ENCODE measurements at places on chromosomes 13 and 19.

- DNase-seq: no peak
These were observed 29.9 kb downstream of the ZDHHC20 start for GRCh38 chr13:21429211-21429610.

GRCh38 chr13:111292710-111293485 is 27.5 kb upstream of the TEX29 start:
- DNase-seq: no peak

- peak; percentile 92 for DNase-seq
These were observed at the start of gene IFT88 for GRCh38 chr13:20566898-20567874. IFT88 (plus strand) TSS chr13:20567157; CDS start chr13:20574386, 7,229 bp downstream.

- DNase-seq: no peak
These were observed 91.3 kb downstream of the KCNRG start for GRCh38 chr13:50106559-50106958.

DNA sequence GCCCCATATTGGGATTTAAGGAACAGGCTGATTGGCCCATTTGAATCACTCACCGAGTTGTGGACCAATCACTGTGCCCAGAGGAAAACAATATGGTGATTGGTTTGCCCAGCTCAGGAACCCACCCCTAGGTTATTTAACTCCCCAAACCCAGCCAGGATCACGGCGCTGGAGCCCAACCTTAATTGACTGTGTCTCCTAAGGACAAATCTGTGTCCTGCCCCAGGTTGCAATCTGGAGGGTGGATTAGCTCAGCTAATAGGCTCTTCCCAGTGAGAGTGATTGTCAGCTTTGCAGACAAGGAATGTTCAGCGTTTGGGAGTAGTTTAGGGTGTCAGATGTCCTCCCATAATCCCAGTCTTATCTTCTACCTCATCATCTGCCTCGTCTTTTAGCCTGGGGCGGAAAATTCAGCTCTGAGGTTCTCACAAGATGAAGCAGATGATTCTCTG is 3.5 kb upstream of the ZNF358 start:
- no peak for DNase-seq

All from sigmoid colon (tissue), 7 donors.